ENCODE measurements at places on chromosomes 13 and 19.
A peak's percentile ranks its signal among the peaks of the same experiment; 100 is the strongest.

DNA sequence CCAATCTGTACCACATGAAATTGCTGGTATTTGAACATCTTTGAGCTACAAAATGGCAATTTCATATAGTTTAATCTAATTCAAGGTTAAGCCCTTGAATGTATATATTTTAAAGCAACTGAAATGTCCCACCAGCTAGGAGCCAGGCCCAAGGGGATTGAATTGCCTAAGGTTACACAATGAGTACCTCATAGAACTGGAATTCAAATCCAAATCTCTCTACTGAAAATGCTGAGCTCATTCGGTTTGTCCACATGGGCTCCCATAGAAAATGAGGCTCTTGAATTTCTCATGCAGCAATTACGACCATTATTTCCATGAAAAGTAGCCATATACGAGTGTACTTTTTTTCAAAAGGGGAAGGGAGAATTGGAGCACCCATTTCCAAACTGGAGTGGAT lies 31.5 kb upstream of the FNDC3A start:
- DNase-seq: no peak

GRCh38 chr13:98986226-98986846 lies 8.5 kb upstream of the DOCK9 start:
- DNase-seq: no peak

DNA sequence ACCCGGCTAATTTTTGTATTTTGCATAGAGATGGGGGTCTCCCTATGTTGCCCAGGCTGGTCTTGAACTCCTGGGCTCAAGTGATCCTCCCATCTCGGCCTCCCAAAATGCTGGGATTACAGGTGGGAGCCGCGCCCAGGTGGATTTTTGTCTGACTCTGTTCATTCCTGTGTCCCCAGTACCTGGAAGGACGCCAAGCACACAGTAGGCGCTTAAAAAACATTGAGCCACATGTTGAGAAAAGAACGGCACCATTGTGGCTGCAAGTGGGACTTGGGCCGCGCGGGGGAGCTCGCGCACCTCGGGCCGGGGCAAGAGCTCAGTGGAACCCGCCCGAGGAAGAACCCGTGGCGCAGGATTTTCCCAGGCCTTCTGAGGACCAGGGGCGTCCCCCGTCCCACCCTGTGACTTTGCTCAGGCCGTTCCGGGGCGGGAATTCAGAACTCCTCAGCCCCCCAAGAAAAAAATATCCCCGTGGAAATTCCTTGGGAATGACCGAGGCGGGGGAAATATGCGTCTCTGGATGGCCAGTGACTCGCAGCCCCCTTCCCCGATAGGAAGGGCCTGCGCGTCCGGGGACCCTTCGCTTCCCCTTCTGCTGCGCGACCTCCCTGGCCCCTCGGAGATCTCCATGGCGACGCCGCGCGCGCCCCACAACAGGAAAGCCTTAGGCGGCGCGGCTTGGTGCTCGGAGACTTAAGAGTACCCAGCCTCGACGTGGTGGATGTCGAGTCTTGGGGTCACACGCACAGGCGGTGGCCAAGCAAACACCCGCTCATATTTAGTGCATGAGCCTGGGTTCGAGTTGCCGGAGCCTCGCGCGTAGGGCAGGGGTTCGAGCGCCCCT lies 1.4 kb upstream of the ICAM1 start:
- peak; percentile 87 for DNase-seq

GRCh38 chr13:36211567-36211966 lies 2.8 kb downstream of the SOHLH2 start:
- DNase-seq: no peak

- no peak for DNase-seq
Observed at GRCh38 chr13:24247016-24247415, 62.4 kb upstream of the C1QTNF9 start.

DNA sequence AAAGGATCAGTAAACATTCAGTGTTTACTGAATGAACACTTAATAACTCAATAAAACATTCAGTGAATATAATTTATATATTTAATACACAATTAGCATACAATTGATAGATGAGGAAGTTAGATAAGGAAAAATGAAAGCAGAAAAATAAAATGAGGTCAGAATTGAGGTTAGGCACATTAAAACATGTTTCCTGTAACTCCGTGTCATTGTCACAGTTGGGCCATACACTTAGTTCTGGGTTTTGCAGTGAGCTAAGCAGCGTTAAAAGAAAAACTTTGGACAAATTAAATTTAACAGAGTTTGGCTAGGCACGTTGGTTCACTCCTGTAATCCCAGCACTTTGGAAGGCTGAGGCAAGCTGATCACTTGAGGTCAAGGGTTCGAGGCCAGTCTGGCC lies 71.4 kb downstream of the MIPEP start:
- DNase-seq: no peak

GRCh38 chr19:12953799-12954611 lies 3.0 kb downstream of the GADD45GIP1 start:
- DNase-seq: peak; percentile 54

- peak; percentile 64 for DNase-seq
Observed at GRCh38 chr13:20814224-20814910, 40.6 kb upstream of the EEF1AKMT1 start.

DNA sequence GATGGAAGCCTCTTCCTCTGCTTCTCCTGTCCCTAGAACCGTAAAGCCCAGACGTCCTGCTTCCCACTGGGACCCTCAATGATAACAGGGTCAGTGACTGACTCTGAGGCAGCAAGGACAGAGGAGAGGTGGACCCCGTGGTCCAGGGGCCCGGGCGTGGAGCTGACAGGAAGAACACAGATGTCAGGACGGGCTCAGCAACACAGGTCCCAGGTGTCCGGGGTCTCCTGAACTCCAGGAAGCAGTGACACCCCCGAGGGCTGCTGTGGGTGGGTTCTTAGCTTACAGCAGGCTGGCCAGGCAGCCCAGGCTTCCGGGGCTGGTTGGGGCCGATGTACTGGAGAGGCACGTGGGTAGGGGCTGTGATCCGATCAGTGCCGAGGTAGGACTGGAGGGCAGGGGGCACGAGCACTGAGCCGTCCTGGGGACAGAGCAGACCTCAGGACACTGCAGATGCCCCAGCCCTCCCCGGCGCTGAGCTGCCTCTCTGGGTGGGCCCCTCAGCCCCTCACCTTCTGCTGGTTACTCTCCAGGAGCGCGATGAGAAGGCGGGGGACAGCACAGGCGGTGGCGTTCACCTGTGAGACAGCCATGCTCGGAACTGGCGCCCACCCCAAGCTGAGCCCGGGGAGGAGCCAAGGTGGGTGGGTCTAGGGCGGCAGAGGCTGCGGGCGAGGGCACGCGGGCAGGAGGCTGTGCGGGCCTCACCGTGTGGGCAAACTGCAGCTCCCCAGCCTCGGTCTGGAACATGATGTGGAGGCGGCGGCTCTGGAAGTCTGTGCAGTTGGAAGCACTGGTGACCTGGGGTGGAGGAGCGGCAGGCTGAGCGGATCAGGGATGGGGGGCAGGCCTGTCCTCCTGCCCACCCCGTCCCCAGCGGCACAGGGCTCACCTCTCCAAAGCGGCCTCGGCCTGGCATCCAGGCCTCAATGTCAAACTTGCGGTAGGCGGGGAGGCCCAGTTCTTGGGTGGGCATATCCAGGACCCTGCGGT lies 3.6 kb upstream of the CCER2 start:
- peak; percentile 51 for DNase-seq

GRCh38 chr13:108495646-108496361 lies 133.6 kb upstream of the MYO16 start:
- no peak for DNase-seq

DNA sequence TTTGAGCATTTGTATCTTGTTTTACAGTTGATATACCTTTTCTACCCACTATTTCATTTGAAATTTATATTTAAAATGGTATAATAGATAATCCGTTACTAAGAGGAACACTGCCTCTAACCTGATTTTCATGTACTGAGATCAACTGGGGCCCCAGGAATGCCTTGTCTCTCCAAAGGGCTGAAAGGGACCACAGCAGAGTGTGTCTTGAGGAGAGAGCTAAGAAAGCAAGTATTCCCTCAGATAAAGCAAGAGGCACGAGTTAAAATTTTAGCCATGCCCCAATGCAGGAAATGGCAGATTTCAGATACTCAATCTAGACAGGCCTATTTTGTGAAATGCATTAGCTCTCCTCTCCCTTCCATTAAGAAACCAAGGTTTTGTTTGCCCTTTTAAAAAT lies 10.7 kb downstream of the UQCRFS1 start:
- no peak for DNase-seq

DNA sequence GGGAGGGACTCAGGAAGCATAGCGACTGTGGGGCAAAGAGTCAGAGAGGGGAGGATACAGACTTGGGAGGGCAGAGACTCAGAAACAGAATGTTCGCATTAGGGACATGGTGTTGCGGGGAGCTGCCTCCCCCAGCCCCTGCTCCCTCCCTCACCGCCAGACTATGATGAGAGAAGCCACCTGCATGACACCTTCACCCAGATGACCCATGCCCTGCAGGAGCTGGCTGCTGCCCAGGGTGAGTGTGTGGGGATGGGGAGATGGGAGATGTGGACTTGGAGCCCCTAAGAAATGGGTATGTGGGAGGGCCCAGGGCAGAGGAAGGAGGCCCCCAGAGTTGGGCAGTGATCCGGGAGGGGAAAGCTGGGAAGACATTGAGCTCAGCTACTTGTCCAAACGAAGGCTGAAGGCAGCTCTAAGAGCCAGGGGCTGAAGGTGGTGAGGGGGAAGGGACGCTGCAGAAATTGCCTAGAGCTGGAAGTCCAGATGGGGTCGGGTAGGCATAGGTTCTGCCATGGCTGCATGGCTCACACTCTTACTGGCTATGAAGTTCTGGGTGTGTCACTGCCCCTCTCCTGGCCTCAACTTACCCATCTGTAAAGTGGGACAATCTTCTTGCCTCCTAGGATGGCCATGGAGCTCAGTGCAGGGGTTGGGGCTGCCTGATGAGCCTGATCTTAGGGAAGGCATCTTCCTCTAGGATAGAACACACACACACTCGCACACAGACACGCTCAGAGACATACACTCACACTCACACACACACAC lies 1.4 kb downstream of the SPACA6 start:
- no peak for DNase-seq

DNA sequence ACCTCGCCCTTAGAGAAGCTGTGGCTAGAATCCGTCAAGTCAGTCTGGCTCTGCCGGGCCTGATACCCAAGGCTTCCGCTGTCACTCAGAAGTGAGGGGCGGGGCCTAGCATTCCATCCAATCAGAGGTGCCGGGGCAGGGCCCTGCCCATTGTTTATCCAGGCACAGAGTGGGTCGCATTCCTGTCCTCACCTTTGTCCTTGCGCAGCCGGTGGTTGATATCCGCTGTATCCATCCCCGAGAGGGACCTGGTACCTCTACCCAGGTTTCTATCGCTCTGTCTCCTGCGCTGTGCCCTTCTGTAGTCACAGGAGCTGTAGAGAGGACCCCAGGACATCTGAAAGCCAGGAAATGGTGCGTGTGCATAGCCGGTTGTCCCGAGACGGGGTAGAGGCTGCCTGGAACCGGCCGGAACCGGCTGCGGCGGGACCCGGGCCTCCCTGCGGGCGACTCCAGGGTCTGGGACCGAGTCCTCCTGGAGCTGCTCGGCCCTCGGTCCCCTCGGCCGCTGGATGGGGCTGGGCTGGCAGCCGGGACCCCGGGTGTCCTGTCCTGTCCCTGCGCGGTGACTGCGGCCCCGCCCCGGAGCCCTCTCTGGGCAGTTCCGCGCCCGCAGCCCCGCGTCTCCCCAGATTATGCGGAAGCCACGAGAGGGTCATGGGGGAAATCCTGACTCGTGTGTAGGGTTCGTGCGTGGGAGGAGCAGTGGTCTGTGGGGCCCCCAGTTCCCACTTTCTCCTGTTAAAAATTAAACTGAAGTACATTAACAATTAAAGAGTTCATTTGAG lies at the start of gene ZNF763:
Gene ZNF763, plus strand, starts transcription at position 183 of the 788 bp plus-strand sequence. Its CDS starts 169 bp downstream, at position 352.
- peak; percentile 94 for DNase-seq

- DNase-seq: no peak
Observed at GRCh38 chr19:50510700-50511068, 307 bp downstream of the JOSD2 start.

DNA sequence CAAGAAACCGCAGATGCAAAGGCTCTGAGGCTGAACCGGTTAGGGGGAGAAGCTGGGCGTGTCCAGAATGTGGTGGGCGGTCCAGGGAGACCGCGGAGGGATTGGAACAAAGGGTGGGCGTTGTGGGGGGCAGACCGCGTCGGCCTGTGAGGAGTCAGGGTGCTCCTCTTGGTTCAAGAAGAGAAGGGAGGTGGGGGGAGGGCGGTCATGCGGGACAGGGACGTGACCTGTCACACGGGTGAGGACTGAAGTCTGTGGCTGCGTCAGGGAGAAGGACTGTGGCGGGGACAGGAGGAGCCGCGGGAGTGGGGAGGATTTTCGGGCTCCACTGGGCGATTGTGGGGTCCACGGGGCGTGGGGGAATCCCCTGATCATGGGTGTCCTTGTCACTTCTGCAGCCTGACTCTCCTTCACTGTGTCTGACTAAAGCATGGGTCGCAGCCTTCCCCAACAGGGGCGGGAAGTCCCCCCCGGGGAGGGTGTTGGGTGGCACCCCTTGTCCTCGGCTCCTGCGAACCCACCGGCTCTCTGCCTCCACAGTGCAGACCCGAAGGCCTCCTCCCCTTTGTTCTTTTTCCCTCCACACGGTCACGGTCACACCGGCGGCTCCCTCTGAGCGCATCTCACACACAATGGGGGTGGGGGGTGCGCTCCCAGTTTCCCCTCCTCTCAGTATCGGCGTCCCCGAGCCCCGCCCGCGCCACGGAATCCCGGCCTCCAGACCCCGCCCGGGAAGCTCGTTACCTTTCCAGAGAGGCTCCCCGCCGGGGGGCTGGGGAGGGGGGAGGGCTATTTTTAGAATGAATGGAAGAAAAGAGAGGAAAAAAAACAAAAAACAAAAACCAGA lies 16.4 kb upstream of the KCNN1 start:
- peak; percentile 69 for DNase-seq

DNA sequence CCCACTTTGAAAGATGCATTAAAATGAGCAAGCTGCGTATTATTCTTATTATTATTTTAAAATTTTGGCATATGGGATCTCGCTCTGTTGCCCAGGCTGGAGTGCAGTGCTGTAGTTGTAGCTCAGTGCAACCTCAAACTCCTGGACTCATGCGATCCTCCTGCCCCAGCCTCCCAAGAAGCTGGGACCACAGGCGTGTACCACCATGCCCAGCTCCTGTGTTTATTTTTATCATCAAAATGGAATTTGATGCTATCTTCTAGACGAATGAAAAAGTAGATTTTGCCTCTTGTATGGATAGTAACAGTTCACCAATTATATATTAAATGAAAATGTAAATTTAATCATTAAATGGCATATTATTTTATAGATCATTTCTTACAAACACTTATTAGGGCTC lies 43.6 kb downstream of the COL4A1 start:
- no peak for DNase-seq

DNA sequence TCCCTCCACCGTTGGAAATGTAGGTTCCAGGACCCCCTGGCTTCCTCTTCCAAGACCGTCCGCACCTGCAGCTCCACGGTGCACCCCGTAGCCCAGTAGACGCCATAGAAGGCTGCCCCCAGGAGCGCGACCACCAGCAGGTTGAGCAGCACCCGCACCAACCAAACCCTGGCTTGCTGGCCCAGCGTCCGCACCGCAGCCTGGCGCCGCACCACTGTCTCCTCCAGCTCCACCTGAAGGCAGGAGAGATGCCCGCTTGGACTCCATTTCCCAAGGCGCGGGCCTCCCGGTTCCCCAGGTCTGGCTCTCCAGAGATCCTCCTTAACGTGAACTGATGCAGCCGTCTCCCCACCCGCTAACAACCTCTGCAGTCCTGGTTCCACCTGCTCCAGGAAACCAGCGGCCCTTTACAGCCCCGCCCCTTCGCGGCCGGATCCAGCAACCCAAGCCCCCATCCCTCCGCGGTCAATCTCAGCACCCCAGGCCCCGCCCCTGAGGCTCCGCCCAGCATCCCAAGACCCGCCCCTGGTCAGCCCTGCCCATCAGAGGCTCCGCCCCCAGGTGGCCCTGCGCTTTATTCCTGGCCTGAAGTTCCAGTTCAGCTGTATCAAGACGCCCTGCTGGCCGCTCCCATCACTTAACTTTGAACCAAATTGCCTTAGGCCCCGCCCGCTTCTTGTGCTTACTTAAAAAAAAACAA lies 5.0 kb upstream of the LENG1 start:
- DNase-seq: peak; percentile 96

All from islet precursor cell (in vitro differentiated cells).